Left lung (tissue), 14 donors: ENCODE measurements at places on chromosomes 3 and 15.

DNA sequence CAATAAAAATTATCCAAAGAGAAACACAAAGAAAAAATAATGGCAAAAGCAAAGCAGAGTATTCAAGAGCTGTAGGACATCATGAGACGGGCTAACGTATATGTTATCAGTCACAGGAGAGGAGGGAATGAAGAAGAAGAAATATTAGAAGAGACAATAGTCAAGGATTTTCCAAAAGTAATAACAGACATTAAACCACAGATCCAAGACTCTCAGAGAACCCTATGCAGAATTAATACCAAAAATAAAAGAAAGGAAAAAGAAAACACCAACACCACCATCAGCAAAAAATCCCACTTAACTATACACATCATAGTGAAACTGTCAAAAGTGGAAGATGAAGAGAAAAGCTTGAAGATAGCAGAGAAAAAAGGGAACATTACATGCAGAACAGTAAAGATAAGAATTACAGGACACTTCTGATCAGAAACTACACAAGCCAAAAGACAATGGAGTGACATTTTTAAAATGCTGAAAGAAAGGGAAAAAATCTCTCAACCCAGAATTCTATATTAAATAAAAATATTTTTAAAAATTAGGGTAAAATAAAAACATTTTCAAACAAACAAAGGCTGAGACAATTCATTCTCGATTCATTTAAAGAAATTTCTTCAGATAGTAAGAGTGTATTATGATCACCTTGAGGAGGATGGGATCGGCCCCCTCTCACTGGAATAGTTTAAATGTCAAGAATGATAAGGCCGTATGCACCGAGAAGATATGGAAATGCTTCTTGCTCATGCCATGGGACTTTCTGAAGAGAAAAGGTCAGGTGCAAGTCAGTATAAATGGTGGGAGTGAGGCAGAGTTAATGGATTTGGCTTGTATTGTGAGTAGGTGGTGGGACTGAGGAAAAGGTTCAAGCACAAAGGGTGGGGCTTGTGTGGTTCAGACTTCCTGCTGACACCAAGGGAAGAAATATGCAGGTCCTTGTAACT is 28.5 kb downstream of the TM2D3 start:
- no peak for DNase-seq

- no peak for DNase-seq
Measured at GRCh38 chr15:40618906-40619305, 24.9 kb downstream of the KNL1 start.

- DNase-seq, result no peak
Measured at GRCh38 chr15:56736308-56736707, 3.0 kb upstream of the ZNF280D start.

DNA sequence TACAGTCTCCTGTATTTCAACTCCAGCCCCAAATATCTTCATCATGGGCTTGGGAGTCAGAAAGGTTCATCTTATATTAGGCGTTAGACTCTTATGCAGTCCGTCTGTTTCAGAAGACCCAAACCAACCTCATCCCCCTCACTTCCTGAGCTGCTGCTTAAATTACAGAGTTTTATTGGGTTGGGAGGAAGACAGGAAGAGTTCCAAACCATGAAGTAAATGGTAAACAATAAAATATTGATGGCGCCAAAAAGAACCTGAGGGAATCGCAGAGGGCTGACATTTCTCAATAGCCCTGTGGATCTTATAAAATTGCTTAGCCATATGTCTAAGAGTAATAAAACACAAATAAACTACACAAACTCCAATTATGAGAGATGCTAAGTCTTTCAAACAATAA is 116.9 kb upstream of the C3orf80 start:
- DNase-seq, result no peak

GRCh38 chr3:76402926-76403325 is 617.6 kb upstream of the ZNF717 start:
- DNase-seq, result no peak

DNA sequence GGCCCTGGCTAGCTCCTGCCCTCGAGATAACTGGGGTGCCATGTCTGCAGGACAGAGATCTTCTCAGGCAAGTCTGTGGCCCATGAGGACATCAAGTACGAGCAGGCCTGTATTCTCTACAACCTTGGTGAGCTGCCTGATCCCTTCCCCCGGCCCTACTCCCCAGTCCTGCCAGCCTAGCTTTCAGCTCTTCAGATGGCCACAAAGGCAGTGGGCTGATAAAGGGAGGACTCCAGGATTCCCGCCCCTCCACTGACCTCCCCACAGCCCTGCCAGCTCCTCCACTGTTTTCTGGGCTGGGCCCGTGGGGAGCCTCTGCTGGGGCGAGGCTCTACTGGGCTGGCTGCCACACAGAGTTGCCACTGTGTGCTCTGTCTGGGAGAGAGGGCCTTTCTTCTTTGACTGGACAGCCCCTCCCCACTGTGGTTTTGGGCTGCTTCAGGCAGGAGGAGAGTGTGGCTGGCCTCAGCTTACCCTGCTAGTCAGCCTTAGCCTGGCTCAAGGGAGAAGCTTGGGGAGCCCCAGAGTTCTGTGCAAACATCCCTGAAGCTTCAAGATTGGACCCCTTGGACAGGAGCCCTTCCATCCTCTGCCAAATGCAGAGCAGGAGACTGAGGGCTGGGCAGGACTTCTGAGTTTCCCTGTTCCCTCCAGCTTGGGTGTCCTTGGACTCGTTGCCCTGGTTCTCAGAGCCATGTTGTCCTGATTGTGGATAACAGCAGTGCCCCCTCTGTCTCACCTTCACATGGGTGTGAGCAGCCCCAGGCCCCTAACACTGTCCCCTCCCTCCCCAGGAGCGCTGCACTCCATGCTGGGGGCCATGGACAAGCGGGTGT is 24.4 kb downstream of the PTPN23 start:
- no peak for DNase-seq

DNA sequence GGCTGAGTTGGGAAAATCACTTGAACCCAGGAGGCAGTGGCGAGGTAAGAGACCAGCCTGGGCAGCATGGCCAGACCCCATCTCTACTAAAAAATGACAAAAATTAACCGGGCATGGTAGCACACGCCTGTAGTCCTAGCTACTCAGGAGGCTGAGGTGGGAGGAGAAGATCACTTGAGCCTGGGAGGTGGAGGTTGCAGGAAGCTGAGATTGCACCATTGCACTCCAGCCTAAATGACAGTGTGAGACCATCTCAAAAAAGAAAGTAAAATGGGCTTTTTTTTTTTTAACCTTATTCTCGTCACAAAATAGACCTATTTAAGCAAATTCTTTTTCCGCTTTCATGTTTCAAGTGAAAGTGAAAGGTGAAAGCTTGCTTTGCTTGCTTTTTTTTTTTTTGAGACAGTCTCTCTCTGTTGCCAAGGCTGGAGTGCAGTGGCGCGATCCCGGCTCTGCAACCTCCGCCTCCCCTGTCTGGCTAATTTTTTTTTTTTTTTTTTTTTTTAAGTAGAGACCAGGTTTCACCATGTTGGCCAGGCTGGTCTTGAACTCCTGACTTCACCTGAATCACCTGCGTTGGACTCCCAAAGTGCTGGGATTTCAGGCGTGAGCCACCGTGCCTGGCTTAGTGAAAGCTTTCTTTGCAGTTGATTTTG is 3.6 kb downstream of the PDIA3 start:
- no peak for DNase-seq

GRCh38 chr3:25781758-25782594 is 1.3 kb downstream of the NGLY1 start:
- DNase-seq, result no peak

GRCh38 chr3:56806407-56806806 is 4.7 kb upstream of the ARHGEF3 start:
- DNase-seq, result no peak

DNA sequence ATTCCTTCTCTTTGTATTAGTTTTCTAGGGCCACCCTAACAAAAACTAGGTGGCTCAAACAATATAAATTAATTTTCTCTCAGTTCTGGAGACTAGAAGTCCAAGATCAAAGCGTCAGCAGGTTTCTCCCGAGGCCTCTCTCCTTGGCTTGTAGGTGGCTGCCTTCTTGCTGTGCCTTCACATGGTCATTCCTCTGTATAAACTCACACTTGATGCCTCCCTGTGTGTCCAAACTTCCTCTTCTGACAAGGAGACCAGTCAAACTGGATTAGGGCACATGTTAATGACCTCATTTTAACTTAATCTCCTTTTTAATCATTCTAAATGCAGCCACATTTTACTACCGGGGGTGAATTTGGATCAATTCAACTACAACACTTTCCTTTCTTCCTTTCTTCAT is 691.1 kb downstream of the DIPK2A start:
- no peak for DNase-seq

- DNase-seq, result no peak
Measured at GRCh38 chr3:123113889-123114450, 47.1 kb downstream of the PDIA5 start.

- no peak for DNase-seq
Measured at GRCh38 chr3:197858598-197858997, 67.5 kb downstream of the LRCH3 start.

DNA sequence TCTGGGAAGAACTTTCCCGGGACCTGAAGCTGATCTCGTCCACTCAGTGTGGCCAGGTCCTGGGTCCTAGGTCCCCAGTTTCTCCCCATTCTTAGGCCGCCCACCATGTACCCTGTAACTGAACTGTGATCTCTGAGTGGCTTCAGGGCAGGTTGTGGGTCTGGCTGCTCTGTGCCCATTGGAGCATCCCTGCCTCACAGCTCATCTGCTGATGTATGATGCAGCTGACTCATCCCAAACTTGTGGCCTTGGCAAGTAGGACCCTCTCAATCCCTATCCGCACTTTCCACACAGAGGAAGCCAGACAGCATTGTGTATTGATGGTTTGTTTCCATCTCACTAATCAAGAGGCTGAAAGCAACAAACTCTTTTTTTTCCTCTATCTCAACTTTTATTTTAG is 69.1 kb upstream of the XCR1 start:
- DNase-seq, result no peak

GRCh38 chr15:99467338-99467720 is 98.5 kb upstream of the MEF2A start:
- no peak for DNase-seq

DNA sequence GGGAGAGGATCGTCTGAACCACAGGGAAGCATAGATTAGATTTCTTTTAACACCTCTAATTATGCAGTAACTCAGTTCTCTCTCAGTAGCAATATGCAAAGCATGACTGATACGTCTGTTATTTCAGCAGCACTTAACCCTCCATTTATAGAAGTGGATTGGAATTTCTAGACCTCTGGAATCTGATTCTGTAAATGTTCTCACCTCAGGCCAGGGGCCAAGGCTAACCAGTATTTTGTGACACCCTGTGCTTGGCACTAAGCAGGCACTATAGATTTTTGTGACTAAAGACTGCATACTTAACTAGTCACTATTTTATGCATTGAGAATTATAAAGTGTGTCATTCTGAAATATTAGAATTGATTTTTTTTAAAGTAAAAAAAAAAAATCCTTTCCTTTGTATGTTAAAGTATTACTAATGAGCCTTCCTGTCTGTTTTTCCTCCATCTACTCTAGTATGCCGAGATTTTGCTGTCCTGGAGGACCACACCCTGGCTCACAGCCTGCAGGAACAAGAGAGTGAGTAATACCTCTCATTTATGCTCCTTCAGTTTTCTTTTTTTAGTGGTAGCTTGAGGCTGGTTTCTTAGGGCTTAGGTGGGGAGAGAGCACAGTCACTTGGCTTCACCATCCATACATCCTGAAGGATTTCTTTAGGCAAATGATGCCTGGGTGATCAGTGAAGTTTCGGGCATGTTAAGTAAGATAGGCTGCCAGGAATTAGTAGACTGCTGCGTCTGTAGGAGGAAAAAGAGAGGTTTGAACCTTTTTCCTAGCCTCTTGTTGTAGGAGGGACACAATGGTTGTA is 26.5 kb upstream of the UTS2B start:
- peak; percentile 9 for DNase-seq

DNA sequence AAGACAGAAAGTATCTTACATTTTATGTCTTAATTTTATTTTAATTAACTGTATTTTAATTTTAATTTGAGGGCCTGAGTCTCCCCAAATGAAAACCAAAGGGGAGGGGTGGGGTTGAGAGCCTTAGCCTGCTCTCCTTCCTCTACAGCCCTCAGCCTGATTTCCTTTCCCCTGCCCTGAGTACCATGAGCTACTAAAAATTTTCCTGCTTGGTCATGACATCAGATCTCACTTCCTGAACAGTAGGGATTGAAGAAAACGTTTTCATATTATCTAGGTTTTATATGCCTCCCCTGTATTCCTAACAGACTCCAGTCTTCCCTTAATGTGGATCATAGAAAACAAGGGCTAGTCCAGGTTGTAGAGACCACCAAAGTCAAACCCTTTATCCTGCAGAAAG is 133.9 kb downstream of the MYLK start:
- no peak for DNase-seq

DNA sequence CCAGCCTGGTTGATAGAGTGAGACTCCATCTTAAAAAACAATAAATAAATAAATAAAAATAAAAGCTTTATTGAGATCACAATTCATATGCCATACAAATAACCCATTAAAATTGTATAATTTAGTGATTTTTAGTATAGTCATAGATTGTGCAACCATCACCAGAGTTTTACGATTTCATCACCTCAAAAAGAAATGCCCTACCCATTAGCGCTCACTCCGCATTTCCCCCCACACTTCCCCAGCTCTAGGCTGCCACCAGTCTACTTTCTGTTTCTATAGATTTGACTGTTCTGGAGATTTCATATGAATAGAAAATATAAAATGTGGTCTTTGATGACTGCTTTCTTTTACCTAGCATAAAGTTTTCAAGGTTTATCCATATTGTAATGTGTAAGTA is 57.0 kb downstream of the ARHGEF26 start:
- DNase-seq, result no peak

- no peak for DNase-seq
Measured at GRCh38 chr3:106685745-106686144, 691.5 kb upstream of the CCDC54 start.

DNA sequence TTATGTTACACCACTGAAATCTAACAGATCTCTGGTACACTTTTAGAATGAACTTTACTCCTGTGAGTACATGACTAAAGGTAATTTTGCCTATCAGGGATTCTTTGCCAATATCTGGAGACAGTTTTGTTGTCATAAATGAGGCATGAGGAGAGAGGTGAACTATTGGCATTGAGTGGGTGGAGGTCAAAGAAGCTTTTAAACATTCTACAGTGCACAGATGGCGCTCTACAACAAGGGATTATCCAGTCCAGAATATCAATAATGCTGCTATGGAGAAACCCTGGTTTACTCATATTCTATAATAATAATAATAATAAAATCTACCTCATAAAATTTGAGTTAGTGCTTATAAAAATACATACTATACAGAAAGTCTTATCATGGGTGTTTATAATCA is 702.3 kb downstream of the SI start:
- no peak for DNase-seq

DNA sequence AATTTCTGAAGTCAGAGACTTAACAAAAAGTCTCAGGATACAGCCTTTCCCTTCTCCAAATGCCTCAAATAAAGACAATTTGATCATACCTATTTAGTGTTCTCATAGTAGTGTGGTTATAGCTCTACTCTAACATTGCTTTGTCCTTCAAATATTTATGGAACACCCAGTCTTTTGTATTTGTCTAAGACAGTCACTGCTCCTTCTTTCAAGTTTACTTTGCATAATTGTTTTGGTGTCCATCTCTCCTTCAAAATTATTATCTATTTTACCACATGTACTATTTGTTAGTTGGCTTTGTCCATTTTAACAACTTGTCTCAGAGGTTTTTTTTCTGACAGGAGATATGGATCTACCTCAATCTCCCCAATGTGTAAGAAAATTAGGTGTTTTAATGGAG is 118.8 kb downstream of the UNC13C start:
- DNase-seq, result no peak
